ENCODE measurements at places on chromosomes 16 and 17.

GRCh38 chr17:74635418-74635817 is 11.9 kb upstream of the CD300E start:
- DNase-seq, result no peak

DNA sequence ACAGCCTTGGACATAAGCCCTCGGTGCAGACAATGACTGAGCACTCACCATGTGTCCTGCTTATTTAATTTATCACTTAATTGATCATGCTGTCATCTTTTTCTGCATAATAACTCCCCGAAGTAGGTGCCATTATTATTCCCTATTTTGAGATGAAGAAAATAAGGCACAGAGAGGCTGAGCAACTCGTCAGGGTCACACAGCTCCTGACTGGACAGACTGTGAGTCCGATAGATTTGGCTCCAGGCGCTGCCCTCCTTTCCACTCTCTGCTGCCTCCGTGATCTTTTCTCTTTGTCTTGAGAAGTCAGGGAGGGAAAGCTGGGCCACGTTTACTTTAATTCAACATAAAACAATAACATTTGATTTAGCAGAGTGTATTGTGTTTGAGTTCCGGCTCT is 19.0 kb upstream of the N4BP1 start:
- DNase-seq, result no peak

DNA sequence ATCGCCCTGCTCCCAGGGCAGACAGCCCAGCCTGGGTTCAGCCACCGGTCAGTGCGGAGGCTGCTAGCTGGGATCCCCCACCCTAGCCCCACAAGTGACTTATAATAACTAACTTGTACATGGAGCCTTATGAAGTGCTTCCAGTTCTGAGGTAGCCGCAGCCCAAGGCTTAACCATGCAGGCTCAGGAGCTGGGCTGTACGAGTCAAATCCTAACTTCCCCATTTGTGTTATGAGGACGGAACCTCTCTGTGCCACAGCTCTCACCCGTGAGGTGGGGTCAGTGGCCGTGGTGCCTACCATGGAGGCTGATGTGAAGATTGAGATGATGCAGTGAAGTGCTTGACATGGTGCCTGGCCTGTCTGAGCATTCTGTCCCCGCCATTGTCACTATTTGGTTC is 27.8 kb upstream of the GOSR2 start:
- no peak for DNase-seq

DNA sequence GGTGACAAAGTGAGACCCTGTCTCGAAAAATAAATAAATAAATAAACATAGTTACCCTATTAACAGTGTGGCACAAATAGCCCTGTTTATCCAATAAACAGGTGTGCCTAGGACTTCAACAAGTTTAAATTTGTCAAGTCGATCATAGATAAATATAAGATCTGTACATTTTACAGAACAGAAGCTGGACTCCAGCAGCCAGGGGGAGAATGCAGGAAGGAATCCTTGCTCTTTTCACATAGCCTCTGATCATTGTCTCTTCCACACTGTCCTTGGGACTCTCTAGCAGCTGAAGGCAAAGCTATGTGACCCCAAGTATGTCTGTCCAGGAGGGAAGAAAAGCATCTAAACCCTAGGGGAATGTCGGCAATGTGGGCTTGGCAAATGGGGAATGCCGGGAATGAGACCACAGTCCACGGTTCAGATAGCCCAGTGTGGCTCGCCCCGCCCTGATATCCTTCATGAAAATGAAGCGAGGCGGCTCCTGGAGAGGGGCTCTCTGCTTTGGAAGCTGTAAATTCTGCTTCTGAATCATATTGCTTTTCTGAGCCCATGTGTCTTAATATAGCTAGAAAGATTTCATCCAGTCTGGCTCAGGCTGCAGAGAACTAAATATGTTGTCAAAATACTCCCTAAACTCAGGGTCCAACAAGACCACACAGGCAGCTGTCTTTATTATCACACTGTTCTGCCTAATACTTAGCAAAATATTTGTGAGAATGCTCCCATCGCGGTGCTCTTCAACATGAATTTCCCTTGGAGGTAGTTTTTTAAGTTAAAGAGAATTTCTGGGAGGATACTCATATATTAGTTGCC is 24.9 kb upstream of the GRB2 start:
- no peak for DNase-seq

GRCh38 chr17:58153671-58154070 is 5.5 kb downstream of the OR4D1 start:
- DNase-seq, result no peak

- DNase-seq, result no peak
Measured at GRCh38 chr17:7888184-7888920, at the start of gene CHD3. CHD3 (plus strand) TSS chr17:7888789; CDS start chr17:7889001, 212 bp downstream.

GRCh38 chr17:50882851-50883250 is 16.7 kb upstream of the TOB1 start:
- no peak for DNase-seq

DNA sequence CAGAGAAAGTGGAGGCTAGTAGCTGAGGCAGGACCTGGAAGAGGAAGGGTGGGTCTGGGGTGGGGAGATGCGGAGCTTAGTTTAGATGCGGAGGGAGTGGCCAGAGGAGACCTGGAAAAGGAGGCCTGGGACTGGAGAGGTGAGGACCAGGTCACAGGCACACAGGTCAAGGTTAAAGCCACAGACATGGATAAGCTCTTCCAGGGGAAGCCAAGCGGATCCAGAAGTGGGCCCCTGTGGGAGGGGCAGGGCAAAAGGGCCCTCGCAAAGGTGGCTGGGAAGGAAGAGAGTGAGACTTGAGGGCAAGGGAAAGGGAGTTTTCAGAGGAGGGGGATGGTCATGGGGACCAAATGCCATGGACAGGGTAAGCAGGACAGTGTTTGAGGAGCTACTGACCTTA is 13.9 kb upstream of the MLLT6 start:
- no peak for DNase-seq

- no peak for DNase-seq
Measured at GRCh38 chr16:57795431-57795878, 6.8 kb downstream of the KIFC3 start.

GRCh38 chr17:67830440-67830839 is 5.1 kb downstream of the BPTF start:
- DNase-seq, result no peak

DNA sequence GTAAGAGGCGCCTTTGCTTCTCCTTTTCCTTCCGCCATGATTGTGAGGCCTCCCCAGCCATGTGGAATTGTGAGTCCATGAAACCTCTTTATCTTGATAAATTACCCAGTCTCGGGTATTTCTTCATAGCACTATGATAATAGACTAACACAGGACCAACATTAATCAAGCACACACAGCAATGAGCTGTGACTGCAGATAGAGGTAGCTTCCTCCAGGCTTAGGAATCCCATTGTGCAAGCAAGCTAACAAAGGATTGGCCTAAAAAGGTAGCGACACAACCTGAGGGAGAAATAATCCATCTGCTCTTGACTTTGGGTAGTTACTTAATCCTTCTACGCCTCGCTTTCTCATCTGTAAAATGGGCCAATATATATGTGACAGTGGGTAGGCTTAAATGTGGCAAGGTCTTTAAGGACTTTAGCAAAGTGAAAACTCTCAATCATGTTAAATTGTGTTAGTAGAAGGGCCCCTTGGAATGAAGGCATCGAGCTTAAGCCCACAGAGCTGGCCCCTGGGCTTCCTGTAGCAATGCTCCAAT is 393.6 kb downstream of the SOX9 start:
- DNase-seq, result no peak

GRCh38 chr16:886802-887731 is 83.7 kb downstream of the LMF1 start:
- no peak for DNase-seq

GRCh38 chr16:14303182-14303618 is 232.1 kb downstream of the MRTFB start:
- no peak for DNase-seq

DNA sequence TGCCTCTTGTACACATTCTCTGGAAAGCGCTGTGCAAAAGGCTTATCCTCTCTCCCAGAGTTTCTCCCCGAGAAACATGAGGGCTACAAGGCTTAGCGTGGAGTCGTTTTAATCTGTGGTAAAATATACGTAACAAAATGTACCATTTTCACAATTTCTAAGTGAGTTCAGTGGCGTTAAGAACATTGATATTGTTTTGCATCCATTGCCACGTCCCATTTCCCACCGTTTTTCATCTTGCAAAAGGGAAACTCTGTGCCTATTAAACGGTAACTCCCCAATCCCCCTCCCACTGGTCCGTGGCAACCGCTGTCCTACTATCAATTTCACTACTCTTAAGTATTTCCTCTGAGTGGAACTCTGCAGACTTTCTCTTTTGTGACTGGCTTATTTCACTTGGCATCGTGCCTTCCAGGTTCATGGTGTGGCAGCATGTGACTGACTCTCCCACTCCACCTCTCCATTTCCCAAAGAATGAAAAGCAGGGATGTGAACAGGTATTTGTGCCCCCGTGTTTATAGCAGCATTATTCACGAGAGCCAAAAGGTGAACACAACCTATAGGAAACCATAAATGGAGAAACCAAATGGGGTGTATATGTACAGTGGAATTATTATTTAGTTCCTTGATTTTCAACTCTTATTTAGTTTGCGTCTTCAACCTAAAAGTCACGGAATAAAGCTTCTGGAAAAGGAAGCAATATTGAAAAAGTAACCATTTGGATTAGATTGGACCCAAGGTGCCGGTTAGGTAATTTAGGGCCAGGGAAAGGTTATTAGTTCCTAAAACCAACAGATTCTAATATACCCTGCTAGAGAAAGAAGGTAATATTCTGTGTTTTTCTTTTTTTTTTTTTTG is 1.1 kb upstream of the USP32 start:
- no peak for DNase-seq

GRCh38 chr17:37820995-37821713 is 76.3 kb upstream of the HNF1B start:
- no peak for DNase-seq

GRCh38 chr17:79984045-79984840 is 51.4 kb downstream of the TBC1D16 start:
- DNase-seq, result no peak

- no peak for DNase-seq
Measured at GRCh38 chr17:73571511-73572130, 72.6 kb downstream of the SDK2 start.

- DNase-seq, result no peak
Measured at GRCh38 chr17:45104029-45104428, 28.3 kb downstream of the PLCD3 start.

DNA sequence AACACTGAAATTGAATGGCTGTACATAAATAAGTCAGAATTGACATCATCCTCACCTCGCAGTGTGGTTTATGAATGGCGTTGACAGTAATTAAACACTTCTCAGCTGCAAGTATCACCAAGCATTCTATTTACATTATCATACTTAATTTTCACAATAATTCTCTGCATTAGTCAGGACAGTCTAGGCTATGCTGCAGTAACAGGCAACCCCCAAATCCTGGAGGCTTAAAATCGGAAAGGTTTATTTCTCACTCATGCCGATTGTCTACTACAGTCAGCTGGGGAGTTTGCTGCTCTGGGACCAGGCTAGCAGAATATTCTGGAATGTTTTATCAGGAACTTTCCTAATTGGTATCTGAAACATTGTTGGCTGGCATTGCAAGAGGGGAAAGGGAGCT is 493.2 kb upstream of the ERCC4 start:
- DNase-seq, result no peak

GRCh38 chr17:66831383-66832210 is 3.3 kb upstream of the CACNG5 start:
- no peak for DNase-seq

DNA sequence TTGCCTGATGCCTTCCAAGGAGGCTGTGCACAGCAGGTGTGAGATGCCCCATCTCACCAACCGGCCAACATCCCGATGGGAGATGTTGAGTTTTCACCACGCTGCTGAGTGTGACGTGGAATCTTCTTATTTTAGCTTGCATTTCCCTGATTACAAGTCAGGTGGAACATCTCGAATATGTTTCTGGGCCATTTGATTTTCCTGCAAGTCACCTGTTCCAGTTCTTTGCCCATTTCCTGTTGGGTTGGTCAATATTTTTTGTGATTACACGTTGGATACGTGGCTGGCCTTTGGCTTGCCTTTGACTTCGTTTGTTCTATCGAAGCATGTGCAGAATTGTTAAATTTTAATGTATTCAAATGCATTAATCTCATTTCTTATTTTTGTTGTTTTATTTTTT is 8.3 kb upstream of the CDH15 start:
- DNase-seq, result no peak

GRCh38 chr17:29225396-29225795 is 21.3 kb upstream of the CRYBA1 start:
- no peak for DNase-seq

- no peak for DNase-seq
Measured at GRCh38 chr17:66354981-66355380, 52.6 kb downstream of the PRKCA start.

GRCh38 chr17:49132699-49133364 is at the start of gene B4GALNT2:
B4GALNT2 (plus strand) TSS chr17:49132769; CDS start chr17:49132793, 24 bp downstream.
- DNase-seq, result no peak

DNA sequence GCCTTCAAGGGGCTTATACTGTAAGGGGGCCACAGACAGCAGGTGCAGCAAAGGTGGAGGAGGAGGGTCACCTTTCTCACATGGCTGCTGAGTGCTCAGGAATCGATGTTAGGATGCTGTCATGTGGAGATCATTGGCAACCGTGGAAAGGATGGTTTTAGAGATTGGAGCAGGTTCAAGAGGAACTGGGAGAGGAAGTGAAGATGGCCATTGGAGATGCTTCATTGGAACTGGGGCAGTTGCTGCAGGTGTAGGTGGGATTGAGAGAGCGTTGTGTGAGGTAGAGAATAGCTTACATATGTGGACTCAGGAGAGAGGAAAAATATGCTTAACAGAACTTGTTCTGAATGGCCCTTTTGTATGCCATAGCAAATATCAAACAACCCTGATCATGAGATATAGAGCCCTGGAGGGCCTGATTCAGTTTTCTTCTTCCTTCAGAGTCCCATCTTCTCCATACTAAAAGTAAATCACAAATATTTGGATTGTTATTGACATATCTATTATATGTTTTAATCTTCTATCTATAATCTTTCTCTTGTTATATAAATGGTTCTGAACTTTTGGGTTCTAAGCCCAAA is 40.8 kb downstream of the LDHD start:
- DNase-seq, result no peak

DNA sequence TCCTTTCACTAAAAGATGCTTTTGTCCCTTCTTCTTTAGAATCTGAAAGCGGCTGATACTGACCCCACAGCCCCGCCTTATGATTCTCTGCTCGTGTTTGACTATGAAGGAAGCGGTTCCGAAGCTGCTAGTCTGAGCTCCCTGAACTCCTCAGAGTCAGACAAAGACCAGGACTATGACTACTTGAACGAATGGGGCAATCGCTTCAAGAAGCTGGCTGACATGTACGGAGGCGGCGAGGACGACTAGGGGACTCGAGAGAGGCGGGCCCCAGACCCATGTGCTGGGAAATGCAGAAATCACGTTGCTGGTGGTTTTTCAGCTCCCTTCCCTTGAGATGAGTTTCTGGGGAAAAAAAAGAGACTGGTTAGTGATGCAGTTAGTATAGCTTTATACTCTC is 10.1 kb upstream of the TANGO6 start:
- DNase-seq, result no peak

DNA sequence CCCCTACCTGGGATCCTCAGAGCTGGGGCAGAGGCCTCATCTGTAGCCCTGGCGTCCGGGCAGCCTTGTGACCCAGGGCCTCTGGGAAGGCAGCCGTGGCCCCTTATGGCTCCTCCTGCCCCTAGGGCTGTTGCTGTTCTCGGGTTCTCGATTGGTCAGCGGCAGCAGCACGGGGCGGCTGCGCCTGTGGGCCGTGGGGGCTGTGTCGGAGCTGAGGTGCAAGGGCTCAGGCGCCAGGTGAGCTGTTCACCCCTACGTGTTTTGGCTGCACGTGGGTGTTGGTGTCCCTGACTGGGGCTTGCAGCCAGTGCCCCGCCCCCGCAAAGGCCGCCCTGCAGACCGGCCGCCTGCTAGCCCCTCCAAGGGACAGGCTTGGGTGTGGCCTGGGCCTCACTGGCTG is 5.8 kb upstream of the RHOT2 start:
- DNase-seq, result no peak

- no peak for DNase-seq
Measured at GRCh38 chr17:27496005-27496404, 39.8 kb downstream of the KSR1 start.

Data from T-helper 22 cell (primary cell).